ENCODE measurements at places on chromosomes 1 and 21.
A peak's percentile ranks its signal among the peaks of the same experiment; 100 is the strongest.

DNA sequence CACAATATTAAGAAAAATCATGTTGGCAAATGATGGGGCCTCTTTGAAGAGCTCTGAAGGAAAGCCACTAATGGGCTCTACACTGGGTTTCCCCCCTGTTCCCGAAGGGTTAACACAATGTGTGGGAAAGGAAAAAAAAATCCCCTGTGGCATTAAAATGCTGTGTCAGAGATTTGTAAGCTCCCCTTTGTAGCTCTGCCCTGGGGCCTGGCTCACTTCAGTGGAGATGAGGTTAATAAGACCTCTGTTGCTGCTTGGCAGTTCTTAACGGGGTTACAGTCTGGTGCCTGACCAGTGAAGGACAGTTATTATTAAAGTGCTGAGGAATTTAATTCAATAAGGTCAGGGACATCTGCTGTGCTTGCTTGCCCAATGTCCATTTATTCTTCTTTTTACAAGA, 129.7 kb upstream of the UBE2U start:
- DNase-seq, result peak; percentile 81

DNA sequence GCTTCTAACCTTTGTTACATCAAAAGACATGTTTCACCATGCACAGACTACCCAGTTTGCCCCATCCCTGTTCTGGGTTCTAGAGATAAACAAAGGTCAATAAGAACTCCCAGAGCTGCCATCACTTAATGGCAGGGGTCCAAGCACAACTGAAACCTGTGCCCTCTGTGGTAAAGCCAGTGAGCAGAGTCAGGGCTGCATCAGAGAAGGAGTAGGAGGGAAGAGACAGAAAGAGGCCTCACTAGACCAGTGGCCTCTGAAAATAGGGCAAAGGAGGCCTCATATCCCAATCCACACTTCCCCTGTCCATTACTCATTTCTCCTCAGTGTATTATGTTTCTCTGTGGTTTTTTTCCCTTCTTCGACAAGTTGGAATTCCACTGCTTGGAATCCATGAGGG, 10.2 kb downstream of the ATP1A2 start:
- DNase-seq, result peak; percentile 43

- no peak for DNase-seq
These were observed 675 bp downstream of the MYSM1 start for GRCh38 chr1:58699011-58699762.

DNA sequence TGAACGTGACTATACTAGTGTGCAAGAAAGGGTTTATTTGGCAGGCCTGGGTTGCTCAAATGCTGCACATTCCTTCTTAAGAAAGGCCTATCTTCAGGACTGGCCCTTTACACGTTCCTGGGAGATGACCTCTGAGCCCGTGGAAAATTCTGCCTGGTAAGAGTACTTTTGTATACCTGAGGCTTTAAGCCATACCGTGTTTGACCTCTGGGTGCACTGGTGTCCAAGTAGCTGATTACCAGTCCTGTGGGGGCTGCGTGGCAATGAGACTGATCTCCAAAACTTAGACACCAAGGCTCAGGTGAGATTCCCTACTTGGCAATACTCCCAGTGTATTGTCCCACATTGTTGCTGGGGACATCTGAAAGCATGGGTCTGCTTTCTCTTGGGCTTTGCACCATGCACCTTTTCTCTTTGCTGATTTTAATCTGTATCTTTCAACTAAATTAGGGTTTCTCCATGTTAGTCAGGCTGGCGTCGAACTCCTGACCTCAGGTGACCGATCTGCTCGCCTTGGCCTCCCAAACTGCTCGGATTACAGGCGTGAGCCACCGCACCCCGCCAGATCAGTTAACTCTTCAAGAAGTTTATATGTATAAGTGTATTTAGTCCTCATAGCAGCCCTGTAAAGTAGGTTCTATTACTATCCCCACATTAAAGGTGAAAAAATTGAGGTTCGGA, 44.5 kb downstream of the TRIM33 start:
- no peak for DNase-seq

- no peak for DNase-seq
These were observed 3.4 kb upstream of the CHI3L1 start for GRCh38 chr1:203189951-203190352.

- peak; percentile 68 for DNase-seq
These were observed 30.5 kb downstream of the IFI16 start for GRCh38 chr1:159040206-159040605.

DNA sequence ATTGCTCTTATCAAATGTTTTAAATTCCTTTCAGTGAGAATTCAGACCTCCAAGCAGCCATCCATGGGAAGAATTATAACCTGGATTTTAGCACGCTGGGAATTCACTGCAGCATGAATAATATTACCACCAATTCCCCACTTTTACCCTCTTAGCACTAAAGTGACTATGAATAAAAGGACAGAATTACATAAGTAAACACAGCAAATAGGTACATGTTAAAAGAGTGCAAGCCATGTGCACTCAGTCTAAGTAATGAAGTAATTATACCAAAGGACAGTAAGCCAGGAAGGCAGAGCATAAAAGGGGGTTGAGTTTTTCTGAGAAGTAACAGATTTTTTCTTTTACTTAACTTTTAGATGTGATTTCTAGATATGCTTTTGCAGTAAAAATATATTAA, 176.3 kb downstream of the DENND1B start:
- no peak for DNase-seq

DNA sequence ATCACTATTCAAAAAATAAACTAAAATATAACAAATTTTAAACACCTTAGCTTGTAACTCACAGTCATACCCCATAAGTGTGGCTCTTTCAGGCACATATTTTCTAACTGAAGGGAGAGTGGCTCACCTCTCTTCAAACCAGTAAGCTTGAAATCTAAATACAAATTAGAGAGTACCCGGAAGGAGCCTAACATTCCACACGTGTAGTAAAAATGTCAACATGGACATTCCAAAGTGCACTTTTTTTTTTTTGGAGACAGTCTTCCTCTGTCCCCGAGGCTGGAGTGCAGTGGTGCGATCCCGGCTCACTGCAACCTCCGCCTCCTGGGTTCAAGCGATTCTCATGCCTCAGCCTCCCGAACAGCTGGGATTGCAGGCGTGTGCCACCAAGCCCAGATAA, 275.6 kb upstream of the ADGRL2 start:
- no peak for DNase-seq

GRCh38 chr1:46580140-46580903, 23.7 kb downstream of the MKNK1 start:
- DNase-seq, result no peak

GRCh38 chr1:81664341-81664740, 136.4 kb upstream of the ADGRL2 start:
- peak; percentile 78 for DNase-seq

DNA sequence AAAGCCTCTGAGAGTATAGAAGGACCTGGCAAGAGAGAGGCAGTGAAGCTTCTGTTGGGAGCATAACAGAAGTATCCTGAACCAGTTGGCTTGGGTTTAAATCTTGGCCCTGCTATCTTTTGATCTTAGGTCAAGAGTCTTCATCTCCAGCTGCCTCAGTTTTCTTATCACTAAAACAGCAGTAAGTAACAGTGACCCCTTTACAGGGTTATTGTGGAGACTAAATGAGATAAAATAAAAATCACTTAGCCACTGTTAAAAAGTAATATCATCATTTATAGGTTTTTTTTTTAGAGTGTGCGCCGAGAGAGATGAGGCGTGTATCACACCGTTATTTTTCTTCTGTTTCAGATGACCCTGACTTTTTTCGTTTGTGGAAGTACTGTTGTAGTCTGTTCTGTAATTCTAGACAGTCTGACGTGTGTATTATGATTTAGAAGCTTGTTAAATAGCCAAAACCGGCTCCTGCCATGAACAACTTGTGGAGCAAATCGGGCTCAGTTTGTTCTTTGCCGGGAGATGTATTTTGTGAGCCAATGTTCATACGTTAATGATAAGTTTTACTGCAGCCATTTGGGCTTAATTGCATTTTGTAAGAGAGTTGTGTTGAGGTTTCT, 1.1 kb downstream of the THRAP3 start:
- DNase-seq, result peak; percentile 48

DNA sequence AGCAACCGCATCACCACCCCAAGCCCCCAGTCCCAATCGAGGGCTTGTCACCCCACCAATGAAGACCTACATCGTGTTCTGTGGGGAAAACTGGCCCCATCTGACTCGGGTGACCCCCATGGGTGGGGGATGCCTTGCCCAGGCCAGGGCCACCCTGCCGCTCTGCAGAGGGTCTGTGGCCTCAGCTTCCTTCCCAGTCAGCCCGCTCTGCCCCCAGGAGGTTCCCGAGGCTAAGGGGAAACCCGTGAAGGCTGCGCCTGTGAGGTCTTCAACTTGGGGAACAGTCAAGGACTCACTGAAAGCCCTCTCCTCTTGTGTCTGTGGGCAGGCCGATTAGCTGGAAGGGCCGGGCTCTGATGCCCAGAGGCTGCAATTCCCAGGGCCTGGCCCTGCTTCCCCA, 2.0 kb downstream of the SRARP start:
- DNase-seq, result no peak

- DNase-seq, result no peak
These were observed 6.0 kb upstream of the TIE1 start for GRCh38 chr1:43294761-43295160.

- DNase-seq, result no peak
These were observed 1.7 kb upstream of the KRTAP7-1 start for GRCh38 chr21:30831194-30831765.

- peak; percentile 52 for DNase-seq
These were observed 81.5 kb downstream of the ABCA4 start for GRCh38 chr1:94039514-94039870.

GRCh38 chr21:18252256-18252655, 7.6 kb downstream of the CHODL start:
- DNase-seq, result no peak

DNA sequence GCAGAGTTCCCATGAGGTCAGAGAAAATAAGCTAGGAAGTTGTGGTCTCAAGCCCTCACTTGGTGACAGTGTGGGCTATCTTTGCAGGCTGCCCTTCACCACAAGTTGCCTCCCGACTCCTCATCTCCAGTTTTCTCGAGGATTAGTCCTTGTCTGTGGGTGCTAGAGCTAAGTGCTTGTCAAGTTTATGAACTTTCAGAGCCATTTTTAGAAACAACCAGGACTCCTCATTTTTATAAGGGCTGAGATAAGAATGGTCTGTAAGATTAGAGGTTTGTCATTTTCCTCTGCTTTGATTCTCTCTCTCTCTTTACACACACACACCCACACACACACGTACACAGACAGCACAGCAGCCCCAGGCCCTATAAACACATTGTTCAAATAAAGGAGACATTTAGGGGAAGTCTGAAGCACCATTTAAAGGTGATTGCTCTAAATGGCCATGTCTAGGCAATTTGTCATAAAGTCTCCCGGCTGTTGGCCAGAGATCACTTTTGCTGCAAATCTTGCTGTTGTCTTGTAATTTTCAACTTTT, 127.2 kb downstream of the LACTBL1 start:
- no peak for DNase-seq

DNA sequence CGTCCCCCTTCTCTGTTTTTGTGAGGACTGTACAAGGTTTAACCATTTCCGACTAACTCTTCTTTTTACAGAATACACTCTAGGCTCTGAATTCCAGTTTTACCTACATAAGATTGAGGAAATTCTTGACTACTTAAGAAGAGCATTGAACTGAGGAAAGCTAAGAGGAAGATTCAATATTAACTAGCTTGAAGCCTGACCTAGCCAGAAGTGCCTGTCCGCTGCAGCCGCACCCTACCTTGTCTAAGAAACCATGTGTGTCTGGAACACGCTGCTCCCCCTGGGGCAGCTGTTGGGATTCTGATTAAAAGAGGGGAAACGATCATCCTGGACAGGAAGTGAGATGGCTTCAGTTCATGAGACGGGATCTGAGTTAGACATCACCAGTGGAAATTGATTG, 28.9 kb downstream of the CA6 start:
- no peak for DNase-seq

DNA sequence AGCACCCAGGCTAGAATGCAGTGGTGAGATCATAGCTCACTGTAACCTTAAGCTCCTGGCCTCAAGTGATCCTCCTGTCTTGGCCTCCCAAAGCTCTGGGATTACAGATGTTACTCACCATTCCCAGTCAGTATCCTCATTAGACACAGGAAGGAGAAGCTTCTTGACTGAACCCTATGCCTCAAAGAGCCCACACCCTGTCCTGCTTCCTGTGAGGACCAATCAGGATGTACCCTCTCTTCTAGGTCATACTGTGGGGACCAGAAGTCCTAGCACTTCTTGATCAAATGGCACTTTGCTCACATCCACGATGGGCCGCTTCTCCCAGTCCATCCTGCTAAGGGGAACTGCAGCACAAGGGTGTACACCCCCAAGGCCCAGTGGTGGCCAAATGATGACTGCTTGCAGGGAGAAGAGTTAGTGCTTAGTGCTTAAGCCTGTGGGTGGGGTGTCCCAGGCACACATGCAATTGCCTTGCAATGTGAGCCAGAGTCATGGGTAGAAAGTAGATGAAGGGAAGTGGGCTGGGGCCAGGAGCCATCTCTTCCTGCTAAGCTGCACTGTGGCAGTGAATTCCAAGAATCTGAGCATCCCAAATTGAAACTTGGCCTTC, 9.8 kb downstream of the CD34 start:
- DNase-seq, result no peak

DNA sequence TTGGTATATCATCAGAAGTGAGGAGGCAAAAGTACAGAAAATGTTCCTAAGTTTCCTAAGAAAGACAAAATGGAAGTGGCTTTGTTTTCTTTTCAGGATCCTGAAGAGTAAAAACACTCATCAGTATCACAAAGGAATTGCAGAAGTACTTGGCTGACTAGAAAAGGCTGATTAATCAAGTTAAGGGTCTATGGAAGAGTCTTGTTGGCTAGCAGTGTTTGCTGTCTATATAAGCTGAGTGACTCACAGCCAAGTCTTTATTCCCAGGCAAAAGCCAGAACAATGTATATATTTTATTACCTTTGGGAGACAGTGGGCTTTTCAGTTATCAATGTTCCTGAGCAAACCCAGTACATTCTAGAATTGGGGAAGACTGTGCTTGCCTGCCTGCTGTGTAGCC, 777.0 kb downstream of the PLA2G4A start:
- no peak for DNase-seq

DNA sequence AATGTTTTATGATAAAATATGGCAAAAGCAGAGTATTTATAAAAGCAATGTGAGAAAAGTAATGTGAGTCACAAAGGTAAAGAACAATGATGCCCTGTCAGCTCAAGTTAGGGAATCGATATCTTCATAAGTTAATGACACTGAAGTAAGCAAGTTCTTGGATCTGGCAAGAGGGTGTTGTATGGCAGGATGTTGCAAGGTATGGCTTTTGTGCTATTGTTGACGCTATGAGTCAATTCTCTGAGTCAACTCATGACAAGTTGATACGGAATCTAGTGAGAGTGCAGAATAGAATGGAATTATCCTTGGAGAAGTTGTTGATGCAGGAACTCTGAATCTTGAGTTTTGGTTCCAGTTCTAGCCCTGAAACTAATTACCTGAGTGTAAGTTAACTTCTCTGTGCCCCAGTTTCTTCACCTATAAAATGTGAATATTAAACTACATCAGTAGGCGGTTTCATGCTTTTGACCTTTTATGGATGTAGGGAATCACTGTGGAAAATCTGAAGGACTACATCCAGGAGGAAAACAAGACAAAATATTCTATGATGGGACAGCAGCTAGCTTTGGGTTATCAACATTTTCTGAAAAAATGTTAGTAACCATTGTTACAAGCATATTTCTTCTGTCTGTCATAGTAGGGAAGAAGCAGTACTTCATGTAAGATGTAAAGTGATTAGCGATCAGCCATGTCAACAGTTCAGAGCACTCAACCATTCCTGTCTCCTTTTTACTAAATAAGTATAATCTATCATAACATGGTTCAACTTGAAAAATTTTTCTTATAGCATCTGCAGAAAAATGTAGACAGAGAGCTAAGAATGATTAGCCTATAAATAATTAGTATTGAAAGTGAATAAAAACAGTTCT, 96.9 kb downstream of the ATP6V1G3 start:
- DNase-seq, result peak; percentile 91

GRCh38 chr1:27137544-27138075, 17.3 kb downstream of the SLC9A1 start:
- DNase-seq, result peak; percentile 24

- DNase-seq, result peak; percentile 34
These were observed 5.8 kb upstream of the FAM167B start for GRCh38 chr1:32241001-32241763.

All from fibroblast of gingiva (primary cell).